ENCODE measurements at places on chromosomes 12 and 14.

DNA sequence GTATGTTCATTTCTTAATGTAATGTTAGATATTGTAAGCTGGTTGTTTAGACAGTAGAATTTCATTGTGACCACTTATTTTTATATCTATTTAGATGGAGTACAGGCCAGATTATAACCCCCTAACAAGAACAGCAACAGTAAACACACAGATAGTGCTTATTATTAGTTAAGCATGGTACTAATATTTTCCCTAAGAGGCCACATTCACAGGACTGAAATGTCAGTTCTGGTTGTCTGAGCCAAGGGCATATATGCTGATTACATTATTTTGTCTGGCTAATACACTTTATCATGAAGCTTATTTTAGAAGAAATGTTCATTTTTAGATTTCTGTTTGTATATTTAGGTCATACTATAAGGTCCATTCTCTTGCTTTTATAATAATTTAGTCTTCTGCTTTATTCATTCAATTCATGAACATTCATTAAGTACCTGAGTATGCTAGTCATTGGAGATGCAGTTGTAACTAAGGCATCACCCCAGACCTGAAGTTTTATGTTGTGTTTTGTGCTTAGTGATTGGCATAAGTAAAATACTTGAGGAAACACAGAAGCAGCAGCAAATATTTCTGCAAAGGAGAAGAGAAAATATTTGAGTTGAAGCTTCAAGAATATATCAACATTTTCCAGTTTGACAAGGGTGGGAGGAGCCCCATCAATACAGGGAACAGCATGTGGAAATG lies 413.7 kb downstream of the RAD51B start:
- no peak for DNase-seq

- DNase-seq = no peak
Measured at GRCh38 chr12:96828169-96828789, 78.8 kb upstream of the NEDD1 start.

GRCh38 chr12:110345963-110346362 lies 57.5 kb downstream of the ANAPC7 start:
- no peak for DNase-seq

- DNase-seq = no peak
Measured at GRCh38 chr14:24427537-24428508, 1.6 kb downstream of the CBLN3 start.

DNA sequence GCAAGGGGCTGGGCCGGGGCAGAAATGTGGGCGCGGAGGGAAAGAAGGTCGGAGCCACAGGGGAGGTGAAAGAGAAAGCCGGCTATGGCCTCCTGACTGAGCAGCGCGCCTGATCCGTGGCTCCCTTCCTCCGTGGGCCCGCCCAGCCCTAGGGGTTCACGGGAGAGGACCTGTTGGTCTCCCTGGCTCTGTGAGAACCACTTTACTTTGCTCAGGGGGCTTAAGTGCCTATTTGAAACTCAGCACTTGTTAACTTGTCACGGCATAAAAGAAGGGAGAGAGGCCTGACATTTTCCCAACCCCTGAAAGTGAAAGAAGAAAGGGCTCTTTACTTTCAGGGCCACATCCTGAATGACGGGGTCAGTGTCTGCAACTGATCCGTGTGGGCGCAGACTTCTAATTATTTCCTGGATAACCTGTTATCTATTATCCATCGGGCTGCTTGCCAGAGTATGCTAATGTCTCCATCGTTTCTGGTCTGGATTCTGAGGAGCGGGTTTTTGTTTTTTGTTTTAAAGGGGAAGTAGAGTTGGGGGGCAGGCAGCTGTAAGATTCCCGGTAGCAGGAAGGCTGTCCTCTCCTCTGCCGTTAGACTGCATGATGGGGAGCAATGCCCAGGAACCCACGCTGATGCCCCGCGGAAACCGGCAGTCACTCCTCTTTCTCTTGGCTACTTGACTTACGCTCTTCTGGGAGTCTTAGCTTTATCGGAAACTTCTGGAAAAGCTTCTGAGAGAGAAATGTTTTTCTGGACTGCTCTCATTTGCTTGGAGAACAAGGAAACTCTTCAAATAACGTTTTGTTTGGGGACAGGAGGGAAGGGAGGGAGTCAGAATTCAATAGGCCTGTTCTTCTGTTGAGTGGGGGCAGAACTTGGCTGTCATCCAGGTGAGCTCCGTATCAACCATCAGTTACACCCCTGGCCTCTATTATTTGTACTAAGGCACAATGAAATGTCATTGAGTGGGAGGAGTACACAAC lies 127.7 kb upstream of the MAX start:
- DNase-seq = no peak

- DNase-seq = peak; percentile 80
Measured at GRCh38 chr12:26434299-26435068, 239.1 kb downstream of the SSPN start.

GRCh38 chr12:111288771-111289170 lies 80.1 kb downstream of the PHETA1 start:
- DNase-seq = no peak

Data from Kasumi-1 (cell line).